ENCODE measurements at places on chromosomes 13 and 19.

DNA sequence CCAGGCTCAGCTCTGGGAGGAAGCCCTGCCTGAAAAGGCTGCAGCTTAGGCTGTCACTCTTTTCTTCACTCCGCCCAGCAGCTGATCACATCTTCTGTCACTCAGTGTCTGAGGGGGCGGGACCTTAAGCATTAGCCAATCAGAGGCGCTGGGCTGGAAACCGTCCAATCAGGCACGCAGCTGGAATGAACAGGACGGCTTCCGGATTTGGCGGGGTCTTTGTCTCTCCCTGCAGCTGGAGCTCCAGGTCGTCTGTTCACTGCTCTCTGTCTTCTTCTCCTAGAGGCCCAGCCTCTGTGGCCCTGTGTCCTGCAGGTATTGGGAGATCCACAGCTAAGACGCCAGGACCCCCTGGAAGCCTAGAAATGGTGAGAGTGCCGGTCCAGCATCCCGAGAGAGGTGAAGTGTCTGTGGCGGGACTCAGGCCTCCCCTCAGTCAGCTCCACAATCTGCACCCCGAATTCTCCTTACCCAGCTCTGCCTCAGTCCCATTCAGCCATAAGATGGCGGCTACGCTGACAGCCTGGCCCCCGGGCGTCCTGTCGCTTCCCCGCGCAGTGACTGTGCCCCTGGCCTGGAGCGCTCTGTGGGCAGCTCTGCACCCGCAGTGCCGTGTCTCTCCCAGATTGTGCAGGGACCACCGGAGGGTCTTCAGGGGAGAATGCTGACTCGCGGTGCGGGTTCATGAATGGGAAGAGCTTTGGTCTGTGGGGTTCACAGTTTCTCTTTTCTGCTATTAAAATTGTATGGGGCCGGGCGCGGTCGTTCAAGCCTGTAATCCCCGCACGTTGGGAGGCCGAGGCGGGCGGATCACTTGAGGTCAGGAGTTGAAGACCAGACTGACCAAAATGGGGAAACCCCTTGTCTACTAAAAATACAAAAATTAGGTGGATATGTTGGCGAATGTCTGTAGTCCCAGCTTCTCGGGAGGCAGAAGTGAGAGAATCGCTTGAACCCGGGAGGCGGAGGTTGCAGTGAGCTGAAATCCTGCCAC lies at the start of gene ZNF66:
TSS of gene ZNF66 (plus strand) at position 222 of the 994 bp plus-strand sequence. CDS start at position 366, 144 bp downstream.
- peak; percentile 40 for DNase-seq

DNA sequence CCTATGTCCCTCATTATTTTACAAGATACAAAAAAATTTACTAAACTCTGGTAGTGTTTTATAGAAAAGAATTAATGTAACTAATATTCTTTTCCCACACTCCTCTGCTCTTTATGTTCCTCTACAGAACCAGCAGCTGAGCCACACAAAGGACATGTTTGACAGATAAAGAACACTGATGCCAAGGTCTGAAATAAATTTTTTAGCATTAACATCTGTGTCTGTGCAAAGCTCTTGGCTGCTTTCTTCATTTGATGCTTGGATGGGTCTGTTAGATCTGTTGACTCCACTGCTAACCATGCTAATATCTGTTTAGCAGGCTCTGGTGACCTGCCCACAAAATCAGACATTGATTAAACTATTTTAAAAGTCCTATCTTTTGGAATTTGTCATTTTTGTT lies 2363.8 kb downstream of the PCDH9 start:
- DNase-seq, result peak; percentile 58

GRCh38 chr13:43731296-43731695 lies 55.5 kb downstream of the ENOX1 start:
- no peak for DNase-seq

- DNase-seq, result no peak
These were observed 3.8 kb upstream of the KMT2B start for GRCh38 chr19:35713904-35714495.

DNA sequence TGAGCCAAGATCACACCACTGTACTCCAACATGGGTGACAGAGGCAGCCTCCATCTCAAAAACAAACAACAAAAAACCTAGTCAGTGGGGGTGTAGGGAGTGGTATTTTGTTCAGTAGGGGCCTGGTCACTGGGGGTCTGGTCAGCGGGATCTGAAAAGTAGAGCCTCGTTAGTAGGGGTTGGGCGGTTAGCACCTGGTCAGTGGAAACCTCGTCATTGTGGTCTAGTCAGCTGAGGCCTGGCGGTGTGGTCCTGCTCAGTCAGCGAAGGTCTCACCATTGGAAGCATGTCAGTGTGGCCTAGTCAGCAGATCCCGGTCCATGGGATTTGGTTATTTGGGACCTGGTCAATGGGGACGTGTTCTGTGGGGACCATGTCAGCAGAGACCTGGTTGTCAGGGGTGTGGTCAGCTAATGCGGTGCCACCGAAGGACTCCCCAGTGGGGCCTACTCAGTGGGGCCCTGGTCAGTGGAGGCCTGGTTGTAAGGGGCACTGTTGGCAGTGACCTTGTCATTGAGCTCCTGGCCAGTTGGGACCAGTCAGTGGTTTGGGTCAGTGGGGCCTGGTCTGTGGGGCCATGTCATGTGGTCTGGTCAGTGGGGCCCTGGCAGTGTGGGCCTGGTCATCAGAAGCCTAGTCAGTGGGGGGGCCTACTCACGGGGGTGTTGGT lies 63.0 kb upstream of the TPM4 start:
- DNase-seq, result no peak

DNA sequence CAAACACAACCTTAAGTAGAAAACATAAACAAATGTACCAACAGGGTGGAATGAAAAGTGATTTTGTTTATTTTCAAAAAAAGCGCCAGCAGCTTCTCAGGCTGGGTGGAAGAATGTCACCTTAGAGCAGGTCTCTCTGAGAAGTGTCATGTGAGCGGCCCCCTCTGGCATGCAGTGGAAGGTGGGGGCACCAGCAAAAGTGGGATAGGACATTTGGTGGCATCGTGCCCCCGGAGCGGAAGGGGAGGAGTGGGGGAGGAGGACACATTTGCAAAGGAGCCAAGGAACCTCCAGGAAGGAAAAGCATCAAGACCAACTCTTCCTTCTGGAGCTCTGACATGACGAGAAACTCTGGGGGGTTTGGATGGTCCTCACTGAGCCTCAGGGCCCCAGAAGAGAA lies 635.3 kb downstream of the UQCRFS1 start:
- DNase-seq, result no peak

DNA sequence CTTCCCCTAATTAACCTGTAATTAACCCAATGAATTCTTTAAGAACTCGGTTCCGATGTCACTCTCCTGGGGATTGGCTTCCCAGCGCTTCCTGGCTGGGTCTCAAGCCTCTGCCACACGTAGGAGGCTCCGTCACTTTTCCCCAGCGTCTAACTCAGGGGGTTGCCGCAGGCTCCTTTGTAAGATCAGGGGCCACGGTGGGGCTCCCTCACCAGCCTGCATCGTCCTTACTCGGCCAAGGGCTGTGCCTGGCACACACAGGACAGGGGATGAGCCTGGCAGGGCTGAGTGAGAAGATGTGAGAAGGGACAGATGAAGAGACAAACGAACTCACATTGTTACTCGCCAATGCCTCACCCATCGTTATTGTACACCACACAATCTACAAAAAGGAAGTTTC lies 20.9 kb upstream of the ATP11A start:
- no peak for DNase-seq

- no peak for DNase-seq
These were observed 1.5 kb downstream of the MEGF8 start for GRCh38 chr19:42326969-42327368.

DNA sequence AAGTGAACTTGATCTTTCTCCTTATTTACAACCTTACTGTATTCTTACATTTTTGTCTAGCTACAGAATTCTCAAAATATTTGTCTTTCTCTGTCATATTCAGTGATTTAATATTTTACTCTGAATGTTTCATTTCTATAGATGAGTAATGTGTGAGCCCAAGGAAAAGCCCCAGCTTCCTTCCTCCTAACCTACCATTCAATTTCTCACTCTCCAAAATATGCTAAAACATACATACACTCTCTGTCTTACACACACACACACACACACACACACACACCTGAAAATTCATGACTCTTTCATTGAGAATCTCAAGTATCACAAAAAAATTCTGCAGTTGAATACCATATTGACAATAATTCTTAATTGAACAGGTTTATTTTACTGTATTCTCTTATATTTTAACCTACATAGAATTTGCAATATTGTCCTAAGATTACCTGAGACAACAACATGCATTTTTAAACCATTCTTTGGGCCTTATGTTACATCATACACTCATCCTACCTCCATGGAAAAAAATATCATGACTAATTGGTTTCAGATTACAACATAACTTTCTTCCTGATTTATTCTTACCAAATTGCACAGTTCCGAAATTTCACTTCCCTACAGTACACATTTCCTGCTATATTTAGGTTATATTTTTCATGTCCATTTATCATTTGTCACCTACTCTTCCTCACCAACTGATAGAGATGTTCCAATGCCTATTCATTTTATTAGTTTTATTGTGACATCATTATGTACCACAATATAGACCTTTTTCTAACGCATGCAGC lies 1965.6 kb upstream of the PCDH20 start:
- DNase-seq, result no peak

DNA sequence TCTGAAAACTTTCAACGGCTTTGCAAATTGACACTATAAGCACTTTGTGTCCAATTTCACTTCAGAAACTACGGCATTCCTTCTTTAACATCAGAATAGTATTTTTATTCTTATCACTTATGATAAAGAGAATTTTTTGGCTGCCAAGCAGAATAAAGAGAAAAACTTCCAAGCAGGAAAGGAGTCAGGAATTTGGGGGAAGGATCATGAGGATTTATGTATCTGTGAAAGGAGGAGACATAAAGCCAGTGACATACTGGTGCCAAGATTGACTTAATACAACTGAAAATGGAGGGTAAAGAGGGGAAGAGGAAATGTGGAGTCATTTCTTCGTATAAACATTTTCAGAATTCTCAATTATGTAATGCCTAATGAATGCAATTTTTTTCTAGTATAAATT lies 94.7 kb downstream of the RBM26 start:
- no peak for DNase-seq

- DNase-seq, result no peak
These were observed 105.2 kb downstream of the TM9SF2 start for GRCh38 chr13:99606324-99607066.

DNA sequence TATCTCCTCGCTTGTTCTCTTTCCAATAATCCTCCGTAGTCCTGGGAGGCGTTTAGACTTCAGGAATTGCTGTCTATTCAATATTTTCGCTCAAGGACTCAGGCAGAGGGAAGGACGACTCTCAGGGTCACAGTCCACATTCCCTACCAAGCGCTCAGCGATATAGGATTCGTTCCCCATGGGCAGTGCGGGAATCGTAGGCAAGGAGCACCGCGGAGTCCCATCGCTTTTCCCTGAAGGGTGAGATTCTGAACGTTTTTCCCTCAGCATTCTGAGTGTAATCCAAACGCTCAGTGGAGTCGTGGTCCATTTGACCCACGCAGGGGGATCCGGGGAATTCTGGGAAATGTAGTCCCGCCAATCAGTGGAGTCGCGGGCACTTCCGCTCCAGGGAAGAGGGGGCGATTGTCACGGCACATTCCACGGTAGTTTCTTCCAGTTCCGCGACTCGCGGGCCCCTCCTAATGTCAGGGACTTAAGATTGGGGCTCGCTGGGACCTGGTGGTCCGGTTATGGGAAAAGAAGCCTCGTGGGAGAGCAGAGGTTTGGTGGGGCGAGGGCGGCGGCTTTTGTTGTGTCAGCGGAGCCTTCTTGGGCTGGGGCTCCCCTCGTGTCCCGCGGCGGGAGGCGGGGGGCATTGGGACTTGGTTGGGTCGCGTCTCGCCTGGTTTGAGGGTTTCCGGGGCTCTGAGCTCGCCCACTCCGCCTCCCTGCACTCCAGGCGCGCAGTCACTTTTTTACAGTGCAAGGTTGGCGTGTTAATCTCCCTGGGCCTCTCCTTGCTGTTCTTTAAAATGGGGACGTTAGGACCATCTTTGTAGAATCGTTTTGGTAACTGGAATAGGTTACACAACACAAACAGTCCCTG lies at the start of gene ZNF234:
TSS of gene ZNF234 (plus strand) at position 364 of the 868 bp plus-strand sequence. CDS start 3,079 bp downstream, outside the sequence.
- DNase-seq, result peak; percentile 67

DNA sequence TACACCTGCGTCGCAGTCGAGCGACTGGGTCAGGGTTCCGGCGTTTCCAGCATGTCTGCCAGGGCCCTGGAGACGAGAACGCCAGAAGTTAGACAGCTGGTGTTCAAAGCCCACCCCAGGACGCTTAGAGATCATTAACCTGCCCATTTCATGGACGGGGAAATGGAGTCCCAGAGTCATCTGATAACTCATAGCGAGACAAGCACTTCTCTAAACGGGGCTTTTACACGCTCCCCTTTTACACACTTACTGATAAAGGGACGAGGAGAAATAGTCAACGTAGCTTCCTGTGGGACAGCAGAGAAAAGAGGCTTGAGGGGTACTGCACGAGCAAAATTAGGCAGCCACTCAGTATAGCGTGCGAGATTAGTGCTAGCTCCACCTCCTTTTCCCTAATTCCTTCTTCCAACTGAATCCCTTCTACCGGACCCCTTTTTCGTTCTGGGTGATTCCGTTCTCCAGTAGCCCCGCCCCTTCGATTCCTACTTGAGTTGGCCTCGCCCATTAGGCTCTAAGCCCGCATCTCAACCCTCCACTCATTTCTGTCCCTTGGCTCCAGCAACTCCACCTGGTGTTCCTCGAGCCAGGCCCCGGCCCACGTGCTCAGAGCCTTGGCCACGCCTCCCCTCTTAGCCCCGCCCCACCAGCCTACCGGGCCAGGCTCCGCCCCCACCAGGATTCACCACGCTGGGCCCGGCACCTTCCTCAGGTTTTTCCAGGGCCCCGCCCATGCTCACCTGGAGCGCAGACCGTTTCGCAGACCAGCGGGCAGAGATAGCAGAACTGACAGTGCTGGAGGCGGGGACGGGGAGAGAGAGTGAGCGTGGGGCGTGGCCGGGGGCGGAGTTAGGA lies 3.7 kb downstream of the HRC start:
- peak; percentile 42 for DNase-seq

GRCh38 chr19:54302257-54302656 lies 10.7 kb downstream of the LILRA5 start:
- DNase-seq, result no peak

DNA sequence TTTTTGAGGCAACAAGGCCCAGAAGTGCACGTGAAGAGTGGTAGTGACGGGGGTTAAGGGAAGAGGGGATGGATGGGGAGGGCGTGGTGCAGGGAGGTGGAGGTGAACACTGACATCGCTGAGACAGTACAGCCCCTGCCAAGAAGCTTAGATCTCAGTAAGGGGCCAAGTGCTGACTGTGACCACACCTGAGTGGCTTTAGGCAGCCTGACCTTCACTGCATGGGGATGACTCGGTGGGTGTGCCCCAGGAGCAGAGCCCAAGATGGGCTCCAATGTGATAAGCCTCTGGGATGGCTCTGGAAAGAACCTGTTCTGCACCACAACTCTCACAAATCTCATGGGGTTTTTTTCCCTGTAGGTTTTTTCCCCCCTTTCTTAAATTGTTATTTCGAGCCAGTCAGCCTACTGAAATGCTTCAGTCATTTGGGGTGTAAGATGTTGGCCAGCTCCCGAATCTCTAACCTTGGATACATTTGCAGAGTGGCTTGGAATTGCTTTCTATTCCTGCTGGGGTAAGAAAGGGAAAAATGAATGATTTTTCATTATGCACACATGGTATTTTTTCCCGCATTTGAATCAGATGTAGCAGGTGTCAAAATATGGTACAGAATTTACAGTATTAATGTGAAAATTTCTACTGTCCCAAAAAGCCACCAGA lies 165.0 kb downstream of the TM9SF2 start:
- DNase-seq, result no peak

GRCh38 chr13:93292366-93292765 lies 65.8 kb downstream of the GPC6 start:
- no peak for DNase-seq

GRCh38 chr13:48859272-48860105 lies 116.2 kb upstream of the FNDC3A start:
- DNase-seq, result no peak

- no peak for DNase-seq
These were observed 201.1 kb downstream of the NBEA start for GRCh38 chr13:35143123-35143522.

Data from NCI-H446 (cell line).